Posterior vena cava (tissue), 2 donors: ENCODE measurements at places on chromosomes 6 and 20.
A peak's percentile ranks its signal among the peaks of the same experiment; 100 is the strongest.

- no peak for DNase-seq
Observed at GRCh38 chr6:152701081-152701862, 3.6 kb downstream of the MYCT1 start.

DNA sequence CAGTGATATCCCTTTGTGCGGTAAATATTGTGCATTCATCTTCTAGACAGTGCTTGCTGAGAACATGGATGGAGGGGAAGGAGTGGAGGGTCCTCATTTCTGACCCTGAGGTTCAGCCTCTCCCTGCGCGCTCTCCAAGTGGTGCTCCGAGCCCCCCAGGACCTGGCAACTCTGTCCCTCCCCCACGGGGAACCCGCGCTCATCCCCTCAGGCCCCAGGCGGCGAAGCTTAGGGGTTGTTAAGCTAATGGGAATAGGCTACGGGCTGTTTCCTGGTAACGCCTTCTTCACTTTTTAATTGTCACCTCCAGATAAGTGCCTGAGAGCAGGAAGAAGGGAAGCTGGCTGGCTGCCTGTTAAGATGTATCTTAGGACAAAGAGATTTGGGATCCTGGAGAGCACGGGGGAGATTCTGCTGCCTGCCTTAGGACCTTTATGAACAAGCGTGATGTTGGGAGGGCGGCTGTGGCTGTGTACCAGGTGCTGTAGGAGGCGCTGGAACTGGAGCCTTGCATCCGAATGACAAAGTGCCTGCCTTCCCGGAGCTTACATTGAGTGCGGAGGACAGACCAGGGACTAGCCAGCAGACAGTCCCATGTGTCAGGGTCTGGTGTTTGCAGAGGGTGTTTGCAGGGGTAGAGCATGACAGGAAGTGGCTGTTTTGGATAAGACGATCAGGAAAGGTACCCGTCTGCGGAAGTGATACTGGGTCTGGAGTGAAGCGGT, 11.7 kb downstream of the TSHZ2 start:
- no peak for DNase-seq

GRCh38 chr6:52499026-52499425, 77.8 kb downstream of the TRAM2 start:
- DNase-seq: no peak

- DNase-seq: no peak
Observed at GRCh38 chr6:157020881-157021343, 243.7 kb downstream of the ARID1B start.

- DNase-seq: no peak
Observed at GRCh38 chr6:72322771-72323170, 299.1 kb upstream of the KCNQ5 start.

- peak; percentile 37 for DNase-seq
Observed at GRCh38 chr20:35551503-35551902, 9.6 kb downstream of the ERGIC3 start.

GRCh38 chr20:51220293-51220706, 197.4 kb upstream of the KCNG1 start:
- no peak for DNase-seq

DNA sequence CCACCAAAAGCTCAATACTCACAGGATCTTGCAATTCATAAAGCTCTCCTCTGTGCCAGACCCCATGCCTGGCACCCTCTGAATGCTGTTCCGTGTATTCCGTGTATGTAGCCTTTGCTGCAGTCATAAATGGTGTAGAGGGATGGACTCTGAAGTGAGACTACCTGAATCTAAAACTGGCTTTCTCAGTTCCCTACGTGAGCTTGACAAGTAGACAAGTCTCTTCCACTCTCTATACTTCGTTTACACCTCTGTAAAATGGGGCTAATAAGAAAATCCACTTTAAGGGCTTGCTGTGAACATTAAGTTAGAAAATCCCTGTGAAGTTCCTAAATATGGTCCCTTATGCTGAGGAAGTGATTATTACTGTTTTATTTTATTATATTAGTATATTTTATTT, 31.5 kb downstream of the PPP1R16B start:
- DNase-seq: no peak

- DNase-seq: no peak
Observed at GRCh38 chr6:136709429-136709828, 82.8 kb downstream of the MAP3K5 start.

- DNase-seq: no peak
Observed at GRCh38 chr6:25697537-25698340, 45.7 kb downstream of the SCGN start.
